NCI-H748 treated with DMSO at 0.1 percent for 48 hours (cell line): ENCODE measurements at places on chromosomes 6 and 20.
A peak's percentile ranks its signal among the peaks of the same experiment; 100 is the strongest.

DNA sequence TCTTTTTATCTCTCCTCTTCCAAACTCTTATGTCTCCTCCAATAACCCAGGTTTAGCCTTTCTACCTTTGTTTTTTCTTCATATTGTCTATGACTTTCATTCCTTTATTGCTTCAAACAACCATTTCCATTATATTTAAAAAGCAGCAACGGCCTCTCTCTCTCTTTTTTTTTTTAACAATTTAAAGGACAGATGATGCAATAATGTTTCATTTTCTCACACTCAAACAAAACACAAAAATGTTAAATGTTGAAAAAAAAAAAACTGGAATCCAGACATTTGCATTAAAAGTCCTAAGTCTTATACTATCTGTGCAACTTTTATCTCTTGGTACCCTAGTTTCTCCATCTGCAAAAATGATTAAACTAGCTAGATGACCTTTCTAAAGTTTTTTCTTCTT, 105.8 kb downstream of the LMBRD1 start:
- no peak for DNase-seq

- no peak for DNase-seq
Observed at GRCh38 chr6:43481075-43481474, 3.7 kb downstream of the TJAP1 start.

- no peak for DNase-seq
Observed at GRCh38 chr20:38957235-38957876, 4.8 kb upstream of the DHX35 start.

DNA sequence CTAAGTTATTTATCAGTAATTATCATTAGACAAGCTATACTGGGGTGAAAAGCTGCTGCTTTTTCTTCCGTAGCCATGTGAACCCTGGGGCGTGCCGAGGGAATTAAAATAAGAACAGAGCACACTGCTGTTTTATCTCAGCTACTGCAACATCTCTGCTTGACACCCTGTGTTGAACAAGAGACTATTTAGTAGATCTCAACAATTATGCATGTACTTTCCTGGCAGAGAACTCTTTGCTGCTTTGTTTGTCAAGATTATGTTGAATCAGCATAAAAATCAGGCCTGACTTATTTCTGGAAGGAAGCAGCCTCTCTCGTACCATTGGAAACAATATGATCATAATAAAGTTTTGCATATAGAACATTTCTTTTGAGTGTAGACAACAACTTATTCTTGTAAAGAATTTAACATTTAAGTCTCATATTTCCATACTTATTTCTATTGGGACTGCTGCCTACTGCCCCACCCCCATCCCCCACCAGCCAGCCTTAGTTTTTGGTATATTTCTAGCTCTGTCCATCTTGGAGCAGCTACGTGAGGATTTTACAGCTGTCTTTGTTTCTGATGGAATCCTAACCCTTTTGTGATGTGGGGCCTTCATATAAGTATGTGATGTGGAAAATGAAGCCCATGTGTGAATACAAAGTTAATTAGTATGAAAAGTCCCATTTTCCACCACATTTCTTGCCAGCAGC, 1011.4 kb downstream of the KIF16B start:
- no peak for DNase-seq

- no peak for DNase-seq
Observed at GRCh38 chr6:166658115-166658791, 31.2 kb upstream of the RPS6KA2 start.

GRCh38 chr6:130775411-130776012, 51.7 kb upstream of the SMLR1 start:
- no peak for DNase-seq

GRCh38 chr6:25485821-25486534, 166.0 kb upstream of the SCGN start:
- peak; percentile 91 for DNase-seq

GRCh38 chr6:149493761-149494320, 9.0 kb upstream of the ZC3H12D start:
- no peak for DNase-seq

GRCh38 chr6:7264686-7265384, 48.2 kb downstream of the SSR1 start:
- DNase-seq: no peak

- DNase-seq: no peak
Observed at GRCh38 chr6:145648149-145648548, 87.2 kb downstream of the EPM2A start.

GRCh38 chr6:54621285-54621684, 225.3 kb upstream of the FAM83B start:
- no peak for DNase-seq

DNA sequence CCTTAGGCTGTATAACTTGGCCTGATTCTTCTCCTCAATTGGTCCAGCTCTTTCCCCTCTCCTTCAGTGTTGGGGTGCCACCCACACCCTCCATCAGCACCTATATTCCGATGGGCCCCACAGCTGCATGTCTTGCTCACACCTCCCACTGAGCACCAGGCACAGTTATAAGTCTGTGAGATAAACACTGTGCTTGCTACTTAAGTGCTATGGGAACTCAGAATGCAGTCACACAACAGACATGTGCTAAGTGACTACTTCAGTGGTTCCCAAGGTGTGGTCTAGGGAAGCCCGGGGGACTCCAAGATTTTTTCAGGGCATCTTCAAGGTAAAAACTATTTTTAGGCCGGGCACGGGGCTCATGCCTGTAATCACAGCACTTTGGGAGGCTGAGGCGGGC, 7.3 kb downstream of the ZC3H12D start:
- no peak for DNase-seq

DNA sequence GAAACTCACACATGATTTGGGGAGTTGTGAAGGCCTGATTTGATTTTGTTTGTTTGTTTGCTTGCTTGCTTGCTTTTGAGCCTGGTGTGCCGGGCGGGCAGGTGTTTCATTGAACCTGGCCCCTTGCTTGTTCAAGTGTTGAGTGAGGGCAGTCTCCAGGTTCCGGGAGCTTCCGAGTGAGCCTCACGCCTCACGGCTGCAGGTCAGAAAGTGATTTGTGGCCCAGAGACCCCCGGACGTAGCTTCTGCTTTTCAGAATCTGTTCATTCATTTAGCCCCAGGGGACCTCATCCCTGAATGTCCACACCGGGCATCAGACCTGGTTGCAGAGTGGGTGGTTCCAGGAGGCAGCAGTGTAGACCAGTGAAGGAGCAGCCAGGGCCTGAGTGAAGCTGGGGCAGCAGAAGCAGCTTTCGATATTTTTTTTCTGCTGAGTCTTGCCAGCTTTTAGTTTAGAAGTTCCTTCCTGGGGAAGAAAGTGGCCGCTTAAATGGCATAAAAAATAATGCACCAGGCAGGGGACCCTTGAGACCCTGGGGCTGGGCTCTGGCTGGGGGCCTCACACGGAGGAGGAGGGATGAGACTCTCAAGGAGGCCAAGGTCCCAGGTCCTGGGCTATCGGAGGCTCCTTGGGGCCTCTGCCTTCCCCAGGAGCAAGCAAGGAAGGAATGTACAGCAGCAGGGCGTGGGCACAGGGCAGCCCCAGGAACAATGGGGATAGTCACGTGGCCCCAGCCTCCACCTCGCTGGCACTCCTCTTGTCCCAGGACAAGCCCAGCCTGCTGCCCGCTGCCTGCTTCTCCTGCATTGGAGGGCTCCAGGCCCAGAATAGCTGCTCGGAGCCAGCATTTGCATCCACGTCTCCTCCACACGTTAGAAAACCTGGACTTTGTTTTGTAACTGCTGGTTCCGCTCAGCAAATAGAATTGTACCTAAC, 89.2 kb upstream of the BHLHE23 start:
- no peak for DNase-seq

- no peak for DNase-seq
Observed at GRCh38 chr6:24720131-24720603, 1.2 kb upstream of the C6orf62 start.

GRCh38 chr20:32285082-32285620, 7.7 kb downstream of the KIF3B start:
- DNase-seq: no peak

- peak; percentile 89 for DNase-seq
Observed at GRCh38 chr6:113442040-113442439, 415.1 kb upstream of the MARCKS start.

DNA sequence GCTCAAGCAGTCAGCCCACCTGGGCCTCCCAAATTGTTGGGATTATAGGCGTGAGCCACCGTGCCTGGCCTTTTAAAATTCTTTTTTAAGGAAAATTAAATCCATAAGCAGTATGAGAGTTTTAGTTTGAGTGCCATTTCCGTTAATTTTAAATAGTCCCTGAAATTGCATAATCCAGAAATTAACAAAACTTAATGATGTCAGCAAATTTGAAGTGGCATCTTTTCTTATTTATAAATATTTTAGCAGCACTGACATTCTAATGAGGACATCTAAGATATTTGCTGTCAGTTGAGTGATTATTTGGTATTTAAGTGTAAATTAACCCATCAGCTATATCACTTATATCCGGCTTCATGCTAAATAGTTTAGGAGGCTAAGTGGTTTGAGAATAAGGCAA, 42.9 kb upstream of the FAM184A start:
- no peak for DNase-seq

DNA sequence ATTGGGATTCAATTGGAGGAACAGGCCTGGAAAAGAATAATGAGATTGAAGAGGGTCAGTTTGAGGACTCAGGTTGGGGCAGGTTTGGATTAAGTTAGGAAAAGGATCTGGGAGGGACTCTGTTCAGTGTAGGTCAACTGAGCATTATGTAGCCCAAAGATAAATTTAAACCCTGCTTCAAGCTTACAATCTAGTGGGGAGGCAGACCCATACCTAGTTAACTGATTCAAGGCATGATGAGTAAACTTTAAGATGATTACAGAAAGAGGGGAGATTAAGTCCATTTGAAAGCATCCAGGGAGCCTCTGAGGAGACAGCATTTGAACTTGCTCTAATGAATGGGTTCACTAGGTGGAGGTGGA, 11.4 kb upstream of the LTA start:
- no peak for DNase-seq

GRCh38 chr6:154408891-154409500, 52.4 kb upstream of the IPCEF1 start:
- no peak for DNase-seq

DNA sequence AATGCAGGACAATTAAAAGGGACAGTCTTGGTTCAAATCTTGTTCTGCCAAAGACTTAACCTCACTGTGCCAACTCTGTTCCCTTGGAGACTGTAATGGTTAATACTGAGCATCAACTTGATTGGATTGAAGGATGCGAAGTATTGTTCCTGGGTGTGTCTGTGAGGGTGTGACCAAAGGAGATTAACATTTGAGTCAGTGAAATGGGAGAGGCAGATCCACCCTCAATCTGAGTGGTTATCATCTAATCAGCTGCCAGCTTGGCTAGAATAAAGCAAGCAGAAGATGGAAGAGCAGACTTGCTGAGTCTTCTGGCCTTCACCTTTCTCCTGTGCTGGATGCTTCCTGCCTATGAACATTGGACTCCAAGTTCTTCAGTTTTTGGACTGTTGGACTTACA, 474.4 kb downstream of the CD83 start:
- no peak for DNase-seq

DNA sequence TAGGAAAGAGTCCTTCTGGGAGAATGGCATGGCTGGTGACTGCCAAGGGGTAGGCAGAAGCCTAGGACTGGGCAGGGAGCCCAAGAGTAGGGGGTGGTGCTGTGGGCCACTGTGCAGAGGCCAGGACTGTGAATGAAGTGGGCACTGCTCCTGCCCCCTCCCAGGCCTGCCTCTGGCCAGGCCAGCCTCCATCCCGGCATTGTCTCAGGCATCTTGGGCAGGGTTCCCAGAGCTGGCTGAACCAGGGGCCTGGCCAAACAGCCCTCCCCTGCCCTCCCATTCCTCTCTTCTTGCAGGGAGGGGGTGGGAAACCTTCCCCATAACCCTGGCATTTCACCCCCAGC, 81.6 kb downstream of the MRPL14 start:
- no peak for DNase-seq

DNA sequence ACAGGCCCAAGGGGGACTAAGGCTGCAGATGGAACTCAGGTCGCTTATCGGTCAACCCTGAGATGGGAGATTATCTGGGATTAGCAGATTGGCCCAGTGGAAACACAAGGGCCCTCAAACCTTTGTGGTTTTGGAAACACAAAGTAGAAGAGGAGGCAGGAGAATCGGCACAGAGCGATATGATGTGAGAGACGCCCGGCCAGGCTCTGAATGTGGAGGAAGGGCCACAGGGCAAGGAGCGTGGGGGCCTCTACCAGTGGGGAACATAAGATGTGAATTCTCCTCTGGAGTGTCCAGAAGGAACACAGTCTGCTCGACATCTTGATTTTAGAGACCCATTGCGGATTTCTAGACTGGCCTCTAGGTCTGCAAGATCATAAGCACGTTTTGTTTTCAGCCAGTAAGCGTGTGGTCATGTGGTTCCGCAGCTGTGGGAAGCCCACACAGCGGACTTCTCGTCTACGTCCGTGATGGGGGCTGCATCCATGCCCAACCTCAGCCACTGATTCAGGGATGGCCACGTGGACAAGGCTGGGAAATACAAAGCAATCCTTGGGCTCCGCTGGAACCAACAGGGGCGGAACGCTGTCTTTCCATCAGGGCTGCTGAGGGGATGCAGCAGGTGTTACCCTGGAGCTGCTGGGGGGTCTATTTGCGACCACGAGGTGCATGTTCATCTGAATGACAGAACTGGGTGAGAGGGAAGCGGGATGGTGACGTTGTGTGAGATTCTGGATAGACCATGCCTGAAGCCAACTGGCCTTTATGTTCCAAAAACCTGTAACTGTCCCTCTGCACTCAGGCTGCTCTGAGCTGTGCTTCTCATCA, 127.6 kb upstream of the PMEPA1 start:
- DNase-seq: no peak

DNA sequence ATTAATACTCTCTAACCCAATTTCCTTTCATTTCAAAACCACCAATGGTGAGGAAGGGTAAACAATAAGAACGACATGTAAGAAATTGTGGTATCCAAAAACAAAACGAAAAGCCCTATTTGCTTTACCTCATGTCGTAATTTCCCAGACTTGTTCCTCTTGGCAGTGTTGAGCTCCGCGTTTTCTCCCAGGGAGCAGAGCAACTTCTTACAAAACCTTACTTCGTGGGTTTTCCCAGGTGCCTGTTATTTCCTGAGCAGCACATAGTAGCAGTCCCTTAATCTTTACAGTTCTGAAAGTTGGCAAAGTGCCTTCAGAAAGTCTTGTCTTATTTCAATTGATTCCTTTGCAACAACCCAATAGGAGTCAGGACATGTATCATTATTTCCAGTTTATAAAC, 207.9 kb upstream of the MARCKS start:
- no peak for DNase-seq

DNA sequence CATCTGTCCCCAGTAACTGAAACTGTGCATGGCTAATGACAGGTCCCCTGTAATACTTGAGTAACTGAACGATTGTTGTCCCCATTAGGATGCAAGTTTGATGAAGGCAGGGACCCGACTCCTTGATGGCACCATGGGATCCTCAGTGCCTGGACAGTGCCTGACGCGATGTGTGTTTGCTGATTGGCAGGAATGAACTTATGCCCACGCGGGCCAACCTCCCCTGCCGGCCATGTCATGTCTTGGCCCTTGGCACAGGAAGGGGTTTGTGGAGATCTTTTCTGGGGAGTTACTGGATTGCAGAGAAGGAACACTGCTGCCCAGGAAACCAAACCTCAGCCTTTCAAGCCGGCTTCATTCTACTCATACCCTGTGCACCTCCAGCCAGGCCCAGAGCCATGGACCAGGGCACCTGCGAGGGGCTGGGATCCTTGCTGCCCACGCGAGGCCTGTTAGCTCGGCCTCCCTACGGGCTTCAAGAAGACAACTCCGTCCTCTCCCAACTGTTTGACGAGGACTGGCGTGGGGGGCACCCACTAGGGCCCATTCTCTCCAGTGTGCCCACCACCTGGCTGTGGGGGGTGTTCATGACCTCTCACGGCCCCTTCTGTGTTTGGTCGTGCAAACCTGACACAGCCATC, 147.8 kb downstream of the ZMYND8 start:
- DNase-seq: no peak
